ENCODE measurements at places on chromosomes 6 and 20.

GRCh38 chr6:3625149-3625979 is 126.1 kb downstream of the PXDC1 start:
- DNase-seq, result no peak

- DNase-seq, result no peak
These were observed 26.2 kb downstream of the UTRN start for GRCh38 chr6:144311361-144311760.

- DNase-seq, result no peak
These were observed 4.8 kb upstream of the STX11 start for GRCh38 chr6:144145541-144145940.

DNA sequence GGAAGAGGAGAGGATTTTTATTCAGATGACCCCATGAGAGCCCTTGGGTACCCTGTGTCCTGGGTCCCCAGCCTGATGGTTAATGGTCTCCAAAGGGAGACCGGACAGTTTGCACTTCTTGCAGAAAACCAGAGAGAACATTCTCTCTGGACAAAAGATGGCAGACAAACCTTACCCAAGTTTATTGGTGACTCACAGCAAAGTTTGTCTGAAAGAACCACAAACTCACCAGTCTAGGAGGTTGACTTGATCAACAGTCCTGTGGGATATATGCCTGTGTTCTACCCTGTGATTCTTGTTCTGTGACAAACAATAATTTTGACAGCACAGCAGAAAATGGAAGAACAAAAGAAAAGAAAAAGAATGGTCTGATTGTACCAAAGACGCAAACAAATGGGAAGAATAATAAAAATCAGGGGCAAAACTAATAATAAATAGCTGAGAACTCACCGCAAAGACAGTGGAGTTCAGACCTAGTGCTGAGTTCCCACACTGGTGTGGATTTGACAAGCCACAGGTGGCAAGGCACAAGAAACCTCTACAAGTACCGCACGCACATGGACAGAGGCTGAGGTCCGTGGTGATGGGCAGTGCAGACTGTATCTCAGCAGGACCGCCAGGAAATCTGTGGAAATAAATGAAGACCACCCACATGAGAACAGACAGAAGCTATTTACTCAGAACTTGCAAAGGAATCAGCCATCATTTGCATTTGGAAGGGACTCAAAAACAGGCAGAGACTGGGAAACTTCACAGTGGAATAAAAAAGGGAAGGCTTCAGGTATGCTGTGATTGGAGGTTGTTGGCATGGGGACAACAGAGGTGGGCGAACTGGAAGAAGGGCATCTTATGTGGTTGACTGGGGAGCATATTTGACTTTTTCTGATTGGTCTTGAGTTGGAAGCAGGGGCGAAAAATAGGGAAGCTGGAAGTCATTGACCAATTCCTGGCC is 246.3 kb upstream of the RNF24 start:
- no peak for DNase-seq

DNA sequence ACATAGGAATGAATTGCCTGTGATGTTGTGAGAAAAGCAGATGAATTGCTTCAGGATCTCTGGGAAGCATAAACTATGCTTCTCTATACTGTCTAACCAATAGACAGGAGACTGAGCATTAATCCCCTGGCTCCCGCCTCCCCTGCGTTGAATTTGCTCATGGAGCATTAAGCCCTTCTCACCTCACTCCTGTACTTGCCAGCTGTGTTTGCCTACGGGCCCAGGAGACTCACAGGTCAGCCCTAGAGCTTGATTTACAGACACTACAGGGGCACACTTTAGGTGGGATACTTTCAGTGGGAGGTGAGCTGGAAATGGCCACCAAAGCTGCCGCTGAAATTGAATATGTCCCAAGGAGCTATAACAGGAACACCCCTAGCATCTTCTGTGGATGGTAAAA is 418.7 kb downstream of the CBLN4 start:
- DNase-seq, result no peak

DNA sequence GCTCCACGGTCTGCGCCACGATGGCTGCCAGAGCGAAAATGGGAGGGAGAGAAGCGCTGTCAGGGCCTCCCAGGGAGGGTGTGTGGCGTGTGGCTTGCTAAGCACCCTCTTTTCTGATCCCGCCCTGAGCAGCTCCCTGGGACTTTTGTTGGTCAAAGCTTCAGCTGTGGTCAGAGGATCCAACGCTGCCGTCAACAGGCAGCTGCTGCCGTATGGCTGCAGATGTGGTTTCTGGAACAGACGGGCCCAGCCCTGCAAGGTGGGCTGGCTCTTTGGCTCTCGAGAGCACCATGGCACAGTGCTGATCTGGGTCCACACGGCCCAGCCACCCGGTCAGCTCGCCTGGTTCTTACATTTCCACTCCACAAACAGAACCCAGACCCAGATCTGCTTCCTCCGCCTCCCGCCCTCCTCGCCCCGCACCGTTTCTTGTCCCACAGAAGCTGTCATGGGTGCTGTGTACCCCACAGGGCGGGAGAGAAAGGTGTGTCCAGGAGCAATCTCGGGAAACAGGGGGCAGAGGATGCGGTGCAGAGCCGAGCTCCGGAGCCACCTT is 86.0 kb upstream of the BHLHE23 start:
- no peak for DNase-seq
